ENCODE measurements at places on chromosomes 12 and 14.

DNA sequence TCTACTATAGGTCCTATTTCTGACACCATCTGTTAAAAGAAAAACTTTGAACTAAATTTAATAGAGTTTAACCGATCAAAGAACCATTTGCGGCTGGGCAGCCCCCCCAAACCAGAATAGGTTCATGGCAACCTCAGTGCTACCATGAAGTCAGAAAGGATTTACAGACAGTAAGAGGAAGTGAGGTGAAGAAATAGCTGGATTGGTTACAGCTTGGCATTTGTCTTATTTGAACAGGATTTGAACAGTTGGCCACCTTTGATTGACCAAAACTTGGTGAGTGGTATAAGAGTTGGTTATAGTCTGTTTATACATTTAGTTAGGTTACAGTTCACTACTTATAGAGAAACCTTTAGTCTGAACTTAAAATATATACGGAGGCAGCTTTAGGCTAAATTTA is 88.9 kb downstream of the TXNDC16 start:
- no peak for DNase-seq

- DNase-seq = no peak
These were observed 90.4 kb downstream of the PIWIL1 start for GRCh38 chr12:130428116-130428515.

DNA sequence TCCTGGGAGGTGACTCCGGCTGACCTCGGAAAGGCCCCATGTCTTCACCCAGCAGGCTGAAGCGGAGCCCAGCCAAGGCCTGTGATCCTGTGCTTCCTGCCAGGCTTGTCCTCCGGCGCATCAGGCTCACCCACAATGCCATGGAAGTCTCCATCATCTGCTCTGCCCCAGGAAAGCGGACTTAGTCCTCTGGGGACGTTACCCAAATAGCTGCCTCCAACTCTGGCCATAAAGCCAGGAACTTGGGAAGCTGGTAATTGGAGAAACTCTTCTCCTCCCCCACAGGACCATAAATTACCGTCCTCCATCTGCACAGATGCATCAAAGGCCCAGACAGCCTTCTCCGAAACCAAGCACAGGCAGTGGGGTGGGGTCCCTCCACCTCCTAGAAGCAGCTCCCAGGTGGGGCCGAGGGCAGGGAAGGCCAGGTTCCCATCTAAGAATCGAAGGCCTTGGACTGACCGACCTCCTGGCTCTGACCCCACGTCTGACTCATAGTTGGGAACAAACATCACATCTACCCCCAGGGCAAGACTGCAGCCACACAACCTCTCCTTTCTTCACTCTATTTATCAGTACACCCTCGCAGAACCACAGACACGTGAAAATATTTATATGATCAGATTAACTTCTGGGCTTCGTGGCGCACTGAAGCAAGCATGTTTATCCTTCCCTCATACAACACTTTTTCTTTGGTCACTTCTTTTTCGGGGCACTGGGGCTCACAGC is 56.4 kb downstream of the PITPNM2 start:
- DNase-seq = peak; percentile 76

- DNase-seq = no peak
These were observed 1.3 kb upstream of the ATP5MC2 start for GRCh38 chr12:53677016-53677799.

- peak; percentile 35 for DNase-seq
These were observed 33.4 kb downstream of the SLC11A2 start for GRCh38 chr12:50992819-50993218.

DNA sequence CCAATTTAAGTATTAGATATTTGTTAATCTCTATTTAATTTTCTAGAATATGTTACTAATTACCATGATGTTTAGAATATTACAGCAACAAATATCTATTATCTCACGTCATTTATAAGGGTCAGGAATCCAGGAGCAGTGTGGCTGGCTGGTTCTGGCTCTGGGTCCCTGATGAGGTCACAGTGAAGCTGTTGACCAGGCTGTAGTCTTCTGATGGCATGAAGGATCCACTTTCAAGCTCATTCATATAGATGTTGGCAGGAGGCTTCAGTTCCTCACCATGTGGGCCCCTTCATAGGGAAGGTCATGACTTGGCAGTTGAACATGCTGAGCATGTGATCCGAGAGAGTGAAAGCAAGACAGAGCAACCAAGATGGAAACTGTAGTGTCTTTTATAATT is 375.6 kb downstream of the ATP23 start:
- DNase-seq = no peak

DNA sequence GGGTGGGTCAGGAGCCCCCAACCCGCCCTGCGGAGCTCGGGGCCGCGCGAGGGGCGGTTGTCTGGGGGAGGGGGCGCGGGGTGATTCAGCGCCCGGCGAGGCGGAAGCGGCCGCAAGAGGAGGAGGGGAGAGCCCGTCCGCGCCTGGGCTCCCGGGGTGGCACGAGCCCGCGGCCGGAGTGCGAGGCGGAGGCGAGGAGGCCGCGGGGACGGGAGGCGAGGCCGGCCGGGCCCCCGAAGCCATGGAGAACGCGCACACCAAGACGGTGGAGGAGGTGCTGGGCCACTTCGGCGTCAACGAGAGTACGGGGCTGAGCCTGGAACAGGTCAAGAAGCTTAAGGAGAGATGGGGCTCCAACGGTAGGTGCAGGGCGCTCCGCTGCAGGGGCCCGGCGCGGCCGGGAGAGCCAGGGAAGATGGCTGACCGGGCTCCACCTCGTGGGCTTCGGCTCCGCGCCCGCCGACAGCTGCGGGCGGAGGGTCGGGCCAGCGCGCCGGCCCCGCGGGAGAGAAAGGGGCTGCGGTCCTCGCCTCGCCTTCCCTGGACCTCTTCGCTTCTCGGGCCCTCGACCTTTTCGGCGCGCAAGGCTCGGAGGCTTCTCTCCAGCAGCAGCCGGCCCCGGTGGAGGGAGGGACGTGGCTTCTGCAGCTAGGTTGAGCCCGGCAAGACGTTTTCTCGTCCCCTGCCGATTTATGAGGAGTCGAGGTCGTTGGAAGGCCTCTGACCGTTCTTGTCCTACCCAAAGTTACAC is 677 bp downstream of the ATP2A2 start:
- DNase-seq = no peak

- DNase-seq = no peak
These were observed 10.4 kb downstream of the MAP4K5 start for GRCh38 chr14:50521912-50522341.

DNA sequence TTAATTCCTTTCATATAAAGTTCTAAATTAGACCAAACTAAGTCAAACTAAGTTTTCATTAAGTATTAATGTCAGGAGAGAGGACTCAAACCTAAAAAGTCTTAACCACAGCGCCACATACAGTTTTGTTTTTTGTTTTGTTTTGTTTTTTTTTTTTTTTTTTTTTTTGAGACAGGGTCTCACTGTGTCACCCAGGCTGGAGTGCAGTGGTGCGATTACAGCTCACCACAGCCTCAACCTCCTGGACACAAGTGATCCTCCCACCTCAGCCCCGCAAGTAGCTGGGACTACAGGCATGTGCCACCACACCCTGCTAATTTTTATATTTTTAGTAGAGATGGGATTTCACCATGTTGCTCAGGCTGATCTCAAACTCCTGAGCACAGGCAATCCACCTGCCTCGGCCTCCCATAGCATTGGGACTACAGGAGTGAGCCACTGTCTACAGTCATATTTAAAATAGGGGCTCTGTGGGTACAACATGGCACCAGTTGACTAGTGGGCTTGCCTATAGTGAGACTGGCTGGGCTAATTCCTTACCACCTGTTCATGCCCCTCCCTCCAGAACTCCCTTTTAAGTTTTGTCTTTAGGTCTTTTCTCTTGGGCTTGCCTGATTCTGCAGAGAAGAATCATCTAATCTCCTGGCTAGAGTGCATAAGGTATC is 110.2 kb downstream of the PPP2R5E start:
- DNase-seq = no peak

GRCh38 chr14:55332654-55333570 is 61.7 kb downstream of the FBXO34 start:
- DNase-seq = peak; percentile 86
